Stimulated activated CD8-positive, alpha-beta memory T cell treated with anti-CD3 and anti-CD28 coated beads, Interleukin-4, amount 100 ng/mL, for 48 hours (primary cell): ENCODE measurements at places on chromosomes 2 and 18.

DNA sequence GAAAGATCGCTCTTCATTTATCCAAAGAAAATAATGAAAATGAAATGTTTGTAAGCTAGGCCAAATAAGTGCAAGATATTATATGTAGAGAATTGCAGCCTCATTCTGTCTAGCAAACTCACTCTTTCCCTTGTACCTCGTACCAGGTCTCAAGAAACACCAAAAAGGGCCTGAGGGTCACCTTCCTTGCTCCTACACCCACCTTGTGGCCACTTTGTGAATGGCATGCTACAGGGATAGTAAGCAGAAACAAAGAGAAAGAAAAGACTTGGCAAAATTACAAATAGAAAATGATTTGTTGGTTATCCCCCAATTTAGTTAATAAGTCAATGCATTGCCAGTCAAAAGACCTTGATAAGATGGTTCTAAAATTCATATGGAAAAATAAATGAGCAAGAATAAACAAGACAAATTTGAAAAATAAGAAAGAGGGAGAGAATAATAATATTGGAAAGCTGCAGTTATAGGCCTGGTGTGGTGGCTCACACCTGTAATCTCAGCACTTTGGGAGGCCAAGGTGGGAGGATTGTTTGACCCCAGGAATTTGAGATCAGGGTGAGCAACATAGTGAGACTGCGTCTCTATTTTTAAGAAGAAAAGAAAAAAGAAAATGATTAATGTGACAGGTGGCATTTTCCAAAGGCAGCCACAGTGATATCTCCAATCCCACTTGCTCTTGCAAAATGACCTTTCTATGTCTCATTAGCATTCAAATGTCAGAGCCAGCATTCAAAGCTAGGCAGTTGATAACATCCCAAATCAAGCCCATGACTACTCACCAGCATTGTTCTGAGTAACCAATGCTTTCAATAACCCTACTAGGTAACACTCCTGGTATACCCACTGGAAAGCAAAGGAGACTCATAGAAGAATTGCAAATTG, 38.8 kb upstream of the BMP10 start:
- DNase-seq, result peak; percentile 87

GRCh38 chr18:26036635-26037034, 53.8 kb downstream of the SS18 start:
- no peak for DNase-seq

DNA sequence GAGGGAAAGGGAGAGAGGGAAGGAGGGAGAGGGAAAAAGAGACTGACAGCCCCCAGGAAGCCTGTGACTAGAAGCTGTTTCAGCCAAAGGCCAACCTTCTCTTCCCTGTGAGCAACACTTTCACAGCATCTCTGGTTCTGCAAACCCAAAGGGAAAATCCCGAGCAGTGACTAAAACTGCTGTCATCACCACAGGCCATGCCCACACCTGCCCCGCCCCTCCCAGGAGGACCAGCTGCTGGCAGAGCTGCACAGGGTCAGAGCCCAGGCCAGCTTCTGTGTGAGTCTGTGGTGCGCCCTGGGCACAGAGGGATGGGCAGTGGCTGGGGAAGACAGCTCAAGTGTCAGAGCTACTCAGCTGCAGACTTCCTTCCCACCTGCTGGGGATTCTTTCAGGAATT, 64.9 kb upstream of the OTOS start:
- DNase-seq, result peak; percentile 83

DNA sequence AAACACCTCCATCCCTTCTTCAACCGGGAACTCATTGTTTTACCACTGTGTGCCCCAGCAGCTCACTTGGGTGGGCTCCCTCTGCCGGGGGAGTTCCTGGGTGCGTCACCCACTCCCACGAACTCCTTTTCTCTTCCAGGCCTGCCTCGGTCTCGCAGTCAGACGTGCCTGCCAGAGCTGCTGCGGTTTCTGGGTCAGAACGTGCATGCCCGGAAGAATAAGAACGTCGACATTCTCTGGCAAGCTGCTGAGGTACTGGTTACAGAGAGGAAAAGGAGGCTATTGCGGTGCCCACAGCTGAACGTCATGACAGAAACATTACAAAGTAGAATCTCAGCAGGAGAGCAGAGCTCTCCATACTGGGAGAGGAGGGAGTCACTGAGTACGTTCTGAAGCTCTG, 35.6 kb downstream of the COA5 start:
- no peak for DNase-seq

DNA sequence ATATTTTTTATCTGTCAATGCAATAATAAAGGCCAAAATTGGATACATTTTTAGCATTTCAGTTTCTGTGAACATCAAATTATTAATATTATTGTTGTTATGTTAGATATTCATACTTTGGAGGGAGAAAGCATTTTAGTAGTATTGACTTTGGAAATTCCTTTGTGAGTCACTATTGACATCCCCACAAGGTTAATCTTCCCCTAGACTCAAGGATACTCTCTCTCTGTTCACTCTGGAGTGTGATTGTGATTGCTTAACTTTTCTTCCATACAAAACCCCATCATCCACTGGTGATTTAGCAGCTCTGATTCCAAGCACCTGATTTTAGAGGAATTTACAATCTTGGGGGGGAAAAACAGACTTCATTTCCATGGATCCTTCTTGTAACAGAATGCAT, 352.0 kb downstream of the THSD7B start:
- no peak for DNase-seq
